H1 (cell line): ENCODE measurements at places on chromosomes 6 and 20.

- H3K4me1 ChIP-seq = peaks cover 20% of the 10 kb centered on the region
- DNase-seq = no peak
- no peak overlapping the region for H3K27ac ChIP-seq
Observed at GRCh38 chr20:41141153-41141815, 3.9 kb downstream of the PLCG1 start.

- no peaks in the 10 kb centered on the region for H3K27me3 ChIP-seq
- H3K4me1 ChIP-seq = no peaks in the 10 kb centered on the region
- no peak for DNase-seq
- no peak overlapping the region for H3K27ac ChIP-seq
- H3K36me3 ChIP-seq = no peaks in the 10 kb centered on the region
Observed at GRCh38 chr6:100271625-100272024, 193.1 kb downstream of the SIM1 start.

- H3K36me3 ChIP-seq = no peaks in the 10 kb centered on the region
- H3K27me3 ChIP-seq = no peaks in the 10 kb centered on the region
- no peak overlapping the region for H3K4me3 ChIP-seq
- H3K27ac ChIP-seq = no peak overlapping the region
- H3K4me1 ChIP-seq = peaks cover 18% of the 10 kb centered on the region
Observed at GRCh38 chr6:87905101-87905641, 142.5 kb upstream of the SPACA1 start.

GRCh38 chr6:98957450-98957849 is 9.7 kb upstream of the FBXL4 start:
- no peaks in the 10 kb centered on the region for H3K27me3 ChIP-seq
- no peaks in the 10 kb centered on the region for H3K4me1 ChIP-seq
- no peak overlapping the region for H3K27ac ChIP-seq
- DNase-seq = no peak
- no peak overlapping the region for H3K4me3 ChIP-seq

GRCh38 chr6:46079061-46079460 is 50.7 kb upstream of the ENPP4 start:
- no peak overlapping the region for H3K4me3 ChIP-seq
- no peaks in the 10 kb centered on the region for H3K27me3 ChIP-seq
- no peaks in the 10 kb centered on the region for H3K4me1 ChIP-seq

DNA sequence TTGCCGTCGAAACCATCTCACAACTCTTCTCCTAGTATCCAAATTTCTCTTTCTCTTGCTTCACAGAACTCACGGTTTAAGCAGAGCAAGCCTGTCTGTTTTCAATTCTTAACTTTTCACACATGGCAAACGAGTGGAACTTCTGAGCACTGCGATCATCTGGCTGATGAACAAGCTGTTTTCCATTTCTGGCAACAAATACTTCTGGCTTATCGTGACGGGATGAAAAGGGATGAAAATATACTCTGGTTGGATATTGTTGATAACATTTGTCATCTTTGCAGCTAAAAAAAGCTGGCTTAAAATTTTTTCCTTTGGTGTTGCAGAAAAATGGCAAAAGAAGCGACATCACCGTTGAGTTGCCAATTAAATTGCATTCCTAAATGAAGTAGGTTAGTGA is 515.2 kb upstream of the JARID2 start:
- H3K4me3 ChIP-seq = no peak overlapping the region
- no peak overlapping the region for H3K27ac ChIP-seq
- H3K4me1 ChIP-seq = peaks cover 5% of the 10 kb centered on the region
- no peaks in the 10 kb centered on the region; the same call in 1 of the 2 replicates for H3K36me3 ChIP-seq

DNA sequence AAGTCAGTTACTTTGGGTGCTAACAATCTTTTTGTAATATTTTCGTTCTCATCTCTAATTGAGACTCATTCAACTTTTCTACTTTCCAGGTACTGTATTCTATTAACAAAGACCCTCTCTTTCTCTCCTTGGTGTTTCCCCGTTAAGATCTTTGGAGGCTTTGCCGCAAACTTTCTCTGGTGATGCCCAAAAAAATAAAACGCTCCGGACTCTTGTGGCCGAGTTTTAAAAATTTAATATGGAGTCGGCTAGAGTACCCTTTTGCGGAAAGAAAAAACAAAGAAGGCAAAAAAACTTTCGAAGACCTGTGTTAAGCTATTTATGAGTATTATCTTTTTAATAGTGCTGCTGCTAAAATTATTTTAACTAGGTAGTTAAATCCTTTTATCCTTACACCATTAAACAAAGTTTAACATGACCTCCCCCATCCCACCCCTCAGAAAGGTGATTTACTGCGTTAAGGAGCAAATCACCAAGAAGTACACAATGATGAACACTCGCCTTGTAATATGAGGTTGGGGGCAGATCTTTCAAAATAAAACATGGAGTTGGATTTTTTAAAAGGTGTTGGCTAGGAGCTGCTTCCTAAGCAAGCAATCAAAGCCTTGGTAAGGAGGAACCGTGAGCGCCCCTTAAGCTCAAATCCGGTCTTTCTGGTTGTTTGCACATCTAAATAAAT is 10.0 kb downstream of the SIM1 start:
- H3K27ac ChIP-seq = no peak overlapping the region
- H3K4me1 ChIP-seq = peaks cover 38% of the 10 kb centered on the region
- H3K36me3 ChIP-seq = no peaks in the 10 kb centered on the region
- no peak for DNase-seq
- H3K4me3 ChIP-seq = peak overlapping the region; percentile 52
- H3K27me3 ChIP-seq = peaks cover 100% of the 10 kb centered on the region

- H3K27me3 ChIP-seq = no peaks in the 10 kb centered on the region
- DNase-seq = no peak
- H3K27ac ChIP-seq = no peak overlapping the region
- no peaks in the 10 kb centered on the region for H3K36me3 ChIP-seq
- no peak overlapping the region for H3K4me3 ChIP-seq
- peaks cover 9% of the 10 kb centered on the region; the same call in 1 of the 2 replicates for H3K4me1 ChIP-seq
Observed at GRCh38 chr6:148851683-148852556, 105.1 kb downstream of the UST start.

GRCh38 chr6:169850746-169851145 is 99.3 kb downstream of the ERMARD start:
- H3K27ac ChIP-seq = no peak overlapping the region
- no peaks in the 10 kb centered on the region for H3K36me3 ChIP-seq
- DNase-seq = peak; percentile 28
- H3K27me3 ChIP-seq = no peaks in the 10 kb centered on the region
- no peaks in the 10 kb centered on the region for H3K4me1 ChIP-seq

DNA sequence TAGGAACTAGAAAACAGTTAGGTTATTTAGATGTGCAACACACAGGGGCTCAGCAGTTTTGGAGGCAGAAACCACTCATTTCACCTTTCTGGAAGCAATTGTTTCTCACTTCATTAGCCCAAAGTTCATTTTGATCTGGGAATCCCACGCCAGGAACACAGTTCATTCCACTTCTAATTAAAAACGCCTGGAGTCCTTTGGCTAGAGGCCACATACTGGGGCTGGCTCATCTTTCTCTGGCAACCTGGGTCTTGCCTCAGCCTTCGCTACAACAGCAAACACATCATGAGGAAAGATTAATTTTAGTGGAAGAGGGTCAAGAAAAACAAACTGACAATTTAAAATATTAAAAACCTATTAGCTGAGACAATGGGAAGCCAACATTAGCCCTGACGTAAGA is 69.7 kb downstream of the RFPL4B start:
- H3K4me3 ChIP-seq = no peak overlapping the region
- H3K4me1 ChIP-seq = no peaks in the 10 kb centered on the region
- no peaks in the 10 kb centered on the region for H3K36me3 ChIP-seq

GRCh38 chr6:37487591-37488380 is 11.9 kb downstream of the CCDC167 start:
- DNase-seq = no peak
- no peak overlapping the region for H3K27ac ChIP-seq
- H3K4me3 ChIP-seq = no peak overlapping the region
- peaks cover 13% of the 10 kb centered on the region for H3K4me1 ChIP-seq
- H3K27me3 ChIP-seq = no peaks in the 10 kb centered on the region

DNA sequence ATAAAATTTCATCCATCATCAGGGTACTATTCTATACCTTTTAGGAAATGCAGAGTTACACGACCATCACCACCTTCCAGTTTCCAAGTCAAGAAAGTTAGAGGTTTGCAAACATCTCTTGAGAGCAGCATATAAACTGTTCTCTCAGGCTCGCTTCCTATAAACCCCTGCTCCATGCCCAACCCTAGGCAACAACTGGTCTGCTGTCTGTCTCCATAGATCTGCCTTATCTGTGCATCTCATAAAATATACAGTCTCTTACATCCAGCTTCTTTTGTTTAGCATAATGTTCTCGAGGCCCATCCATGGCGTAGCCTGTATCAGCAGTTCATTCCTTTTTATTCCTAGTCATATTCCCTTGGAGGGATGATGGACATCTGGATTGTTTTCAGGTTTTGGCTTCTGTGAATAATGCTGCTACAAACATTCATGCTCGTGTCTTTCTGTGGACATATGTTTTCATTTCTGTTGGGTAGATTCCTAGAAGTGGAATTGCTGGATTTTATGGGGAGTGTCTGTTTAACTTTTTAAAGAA is 6.1 kb downstream of the PTPRT start:
- H3K4me3 ChIP-seq = no peak overlapping the region
- H3K36me3 ChIP-seq = no peaks in the 10 kb centered on the region
- no peak overlapping the region for H3K27ac ChIP-seq
- H3K27me3 ChIP-seq = peaks cover 8% of the 10 kb centered on the region

GRCh38 chr6:37699887-37700619 is 2.4 kb upstream of the MDGA1 start:
- no peak overlapping the region for H3K27ac ChIP-seq
- H3K4me3 ChIP-seq = peak overlapping the region; percentile 70
- peaks cover 58% of the 10 kb centered on the region for H3K27me3 ChIP-seq
- DNase-seq = no peak
- no peaks in the 10 kb centered on the region for H3K36me3 ChIP-seq
- peaks cover 4% of the 10 kb centered on the region for H3K4me1 ChIP-seq

DNA sequence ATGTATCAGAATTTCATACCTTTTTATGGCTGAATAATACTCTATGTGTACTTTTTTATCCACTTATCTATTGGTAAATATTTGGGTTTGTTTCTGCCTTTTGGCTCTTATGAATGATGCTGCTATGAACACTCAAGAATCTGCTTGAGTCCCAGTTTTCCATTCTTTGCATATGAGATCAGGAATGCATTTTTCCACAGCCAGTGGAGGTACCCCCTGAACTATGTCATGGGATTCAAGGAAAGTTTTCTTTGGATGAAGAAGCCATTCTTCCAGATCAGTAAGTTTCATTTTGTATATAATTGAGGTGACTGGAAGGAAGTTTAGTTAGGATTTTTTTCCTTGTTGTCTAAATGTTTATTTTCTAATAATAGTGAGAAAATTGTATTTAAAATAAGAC is 40.9 kb downstream of the NKX2-4 start:
- H3K4me1 ChIP-seq = no peaks in the 10 kb centered on the region
- no peak overlapping the region for H3K27ac ChIP-seq

- no peak overlapping the region for H3K4me3 ChIP-seq
- H3K4me1 ChIP-seq = no peaks in the 10 kb centered on the region
- no peak overlapping the region for H3K27ac ChIP-seq
- no peak for DNase-seq
Observed at GRCh38 chr20:51062065-51062464, 39.2 kb upstream of the KCNG1 start.
